ENCODE measurements at places on chromosomes 11 and 22.

DNA sequence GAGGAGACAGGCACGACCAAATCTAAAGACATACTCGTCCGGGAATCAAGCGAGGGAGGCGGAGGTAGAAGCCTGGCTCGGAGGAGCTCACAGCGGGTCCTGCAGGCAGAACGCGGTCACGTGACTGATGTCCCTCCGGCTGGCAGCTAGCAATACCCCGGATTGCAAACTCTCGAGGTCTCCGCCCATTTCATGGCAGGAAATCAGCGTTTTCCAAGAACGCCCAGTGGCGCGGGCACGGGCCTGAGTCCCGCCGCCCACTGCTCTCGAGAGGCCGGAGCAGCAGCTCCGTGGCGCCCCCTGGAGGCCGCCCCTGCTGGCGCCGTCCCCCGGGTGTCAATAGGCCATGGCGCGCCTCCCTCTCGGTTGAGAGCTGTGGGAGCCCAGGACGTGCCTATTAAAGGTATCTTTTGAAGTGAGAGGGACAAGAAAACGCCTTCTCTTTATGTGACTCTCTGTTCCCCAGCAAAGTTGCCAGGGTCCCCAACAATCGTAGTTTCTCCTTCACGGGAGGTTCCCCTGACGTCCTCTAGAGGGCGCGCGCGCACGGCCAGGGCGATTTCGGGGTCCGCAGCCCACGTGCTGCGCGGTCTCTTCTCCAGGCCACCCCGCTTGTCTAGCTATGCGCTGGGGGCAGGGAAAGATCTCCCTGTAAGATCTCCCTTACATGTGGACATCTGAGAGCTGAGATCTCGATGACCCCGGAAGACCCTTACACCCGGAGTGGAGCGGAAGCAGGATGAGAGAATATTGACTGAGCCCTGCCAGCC, 37.3 kb upstream of the RBFOX2 start:
- DNase-seq: peak; percentile 80
- no peaks in the 10 kb centered on the region for H3K27me3 ChIP-seq
- H3K36me3 ChIP-seq: no peaks in the 10 kb centered on the region
- H3K4me3 ChIP-seq: peak overlapping the region; percentile 81
- H3K27ac ChIP-seq: peak overlapping the region; percentile 65

DNA sequence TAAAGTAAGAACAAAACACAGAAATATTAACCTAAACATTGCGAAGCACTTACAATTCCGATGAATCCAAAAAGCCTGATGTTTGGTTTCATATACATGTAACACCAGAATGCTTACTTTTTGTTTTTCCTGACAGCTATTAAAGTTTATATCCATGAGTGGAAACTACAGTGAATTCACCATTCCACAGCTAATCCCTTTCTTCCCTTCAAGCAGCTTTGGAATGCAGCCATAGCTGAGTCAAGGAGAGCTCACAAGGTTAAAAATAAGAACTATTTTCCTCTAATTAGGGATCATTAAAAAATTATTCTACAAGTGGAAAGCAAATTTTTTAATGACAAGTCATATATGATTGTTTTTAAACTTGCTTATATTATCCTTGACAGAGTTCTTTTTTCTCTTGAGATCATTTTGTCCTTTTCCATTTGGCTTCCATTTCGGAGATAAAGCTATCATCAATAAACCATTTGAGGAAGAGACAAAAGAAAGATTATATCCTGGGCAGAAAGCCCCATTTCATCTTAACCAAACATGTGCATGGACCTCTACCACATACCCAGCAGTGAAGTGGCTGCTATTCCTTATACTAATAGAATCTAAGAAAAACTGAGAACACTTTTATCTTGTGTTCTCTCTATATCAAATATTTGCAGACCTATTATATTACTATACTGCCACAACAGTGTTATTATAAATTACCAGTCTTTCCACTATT, 19.7 kb upstream of the FIBIN start:
- H3K27ac ChIP-seq: no peak overlapping the region
- no peaks in the 10 kb centered on the region for H3K36me3 ChIP-seq

DNA sequence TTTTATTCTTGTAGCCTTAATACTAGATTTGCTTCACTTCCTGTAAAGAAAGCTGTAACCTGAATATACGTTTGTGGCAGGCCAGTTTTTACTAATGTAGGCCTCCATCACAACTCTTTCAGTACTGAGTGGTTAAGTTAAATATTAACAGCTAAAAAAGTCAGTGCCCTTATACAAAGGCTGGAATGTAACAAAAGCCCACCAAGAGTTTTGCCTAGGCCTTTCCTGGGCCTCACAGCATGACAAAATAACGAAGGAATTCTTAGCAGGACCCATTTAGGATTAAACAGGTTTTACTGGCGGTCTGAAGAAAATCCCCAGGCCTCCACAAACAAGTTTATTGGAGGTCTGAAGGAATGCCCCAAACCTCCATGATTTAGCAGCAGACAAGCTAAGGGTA, 43.7 kb downstream of the PIWIL3 start:
- no peak overlapping the region for H3K27ac ChIP-seq
- no peaks in the 10 kb centered on the region for H3K4me1 ChIP-seq
- H3K4me3 ChIP-seq: no peak overlapping the region
- H3K27me3 ChIP-seq: peaks cover 17% of the 10 kb centered on the region

- peaks cover 42% of the 10 kb centered on the region for H3K4me1 ChIP-seq
- peak; percentile 53 for DNase-seq
- H3K4me3 ChIP-seq: no peak overlapping the region
- peak overlapping the region; percentile 63 for H3K27ac ChIP-seq
- no peaks in the 10 kb centered on the region for H3K27me3 ChIP-seq
- H3K36me3 ChIP-seq: peaks cover 9% of the 10 kb centered on the region
Measured at GRCh38 chr11:69337211-69337721, 43.3 kb downstream of the MYEOV start.

GRCh38 chr11:86923999-86924766, 31.0 kb downstream of the FZD4 start:
- H3K4me3 ChIP-seq: no peak overlapping the region
- no peaks in the 10 kb centered on the region for H3K36me3 ChIP-seq

Measured in activated naive CD4-positive, alpha-beta T cell treated with anti-CD3 and anti-CD28 coated beads for 36 hours (primary cell).